ENCODE measurements at places on chromosomes 11 and 22.

- DNase-seq = no peak
Measured at GRCh38 chr22:32618441-32619140, 144.0 kb downstream of the FBXO7 start.

GRCh38 chr22:30308518-30309230 is 18.1 kb downstream of the TBC1D10A start:
- DNase-seq = no peak

DNA sequence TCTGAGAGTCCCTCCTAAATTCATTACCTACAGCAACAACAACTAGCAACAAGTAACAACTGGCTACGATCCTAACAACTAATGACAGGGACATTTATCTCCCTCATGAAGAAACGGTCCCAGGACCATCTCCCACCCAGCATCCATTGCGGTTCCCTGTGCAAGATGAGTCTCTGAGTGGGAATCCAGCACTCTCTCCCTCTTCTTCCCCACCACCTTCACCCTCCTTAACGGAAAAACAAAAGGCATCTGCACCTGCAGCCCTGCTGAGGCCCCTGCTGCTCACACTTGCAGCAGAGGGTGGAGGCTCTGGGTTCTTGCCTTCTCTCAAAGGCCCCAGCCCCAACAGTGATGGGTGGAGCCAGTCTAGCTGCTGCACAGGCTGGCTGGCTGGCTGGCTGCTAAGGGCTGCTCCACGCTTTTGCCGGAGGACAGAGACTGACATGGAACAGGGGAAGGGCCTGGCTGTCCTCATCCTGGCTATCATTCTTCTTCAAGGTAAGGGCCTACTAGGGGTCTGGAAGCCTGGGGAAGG is at the start of gene CD3G:
CD3G (plus strand) TSS at position 364 of the 535 bp plus-strand sequence; CDS start at position 444, 80 bp downstream.
- no peak for DNase-seq

- no peak for DNase-seq
Measured at GRCh38 chr11:119472856-119473222, 49.9 kb upstream of the THY1 start.

DNA sequence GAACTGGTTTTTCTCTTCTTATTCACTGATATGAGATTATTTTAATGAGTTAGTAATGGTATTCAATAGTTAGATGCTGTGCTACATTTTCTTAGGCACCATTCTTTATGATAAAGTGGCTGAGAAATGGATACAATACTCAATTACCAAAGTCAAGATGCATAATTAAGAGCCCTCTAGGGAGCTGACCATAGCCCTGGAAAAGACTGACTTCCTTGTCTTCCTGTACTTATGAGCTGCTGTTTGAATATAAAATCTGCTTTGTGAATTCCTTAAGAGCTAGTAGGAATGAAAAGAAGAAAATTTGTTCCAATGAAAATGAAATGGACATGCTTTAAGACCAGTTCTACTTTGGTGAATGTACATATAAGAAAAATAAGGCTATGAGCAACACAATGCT is 452.3 kb downstream of the KCNA4 start:
- DNase-seq = no peak

DNA sequence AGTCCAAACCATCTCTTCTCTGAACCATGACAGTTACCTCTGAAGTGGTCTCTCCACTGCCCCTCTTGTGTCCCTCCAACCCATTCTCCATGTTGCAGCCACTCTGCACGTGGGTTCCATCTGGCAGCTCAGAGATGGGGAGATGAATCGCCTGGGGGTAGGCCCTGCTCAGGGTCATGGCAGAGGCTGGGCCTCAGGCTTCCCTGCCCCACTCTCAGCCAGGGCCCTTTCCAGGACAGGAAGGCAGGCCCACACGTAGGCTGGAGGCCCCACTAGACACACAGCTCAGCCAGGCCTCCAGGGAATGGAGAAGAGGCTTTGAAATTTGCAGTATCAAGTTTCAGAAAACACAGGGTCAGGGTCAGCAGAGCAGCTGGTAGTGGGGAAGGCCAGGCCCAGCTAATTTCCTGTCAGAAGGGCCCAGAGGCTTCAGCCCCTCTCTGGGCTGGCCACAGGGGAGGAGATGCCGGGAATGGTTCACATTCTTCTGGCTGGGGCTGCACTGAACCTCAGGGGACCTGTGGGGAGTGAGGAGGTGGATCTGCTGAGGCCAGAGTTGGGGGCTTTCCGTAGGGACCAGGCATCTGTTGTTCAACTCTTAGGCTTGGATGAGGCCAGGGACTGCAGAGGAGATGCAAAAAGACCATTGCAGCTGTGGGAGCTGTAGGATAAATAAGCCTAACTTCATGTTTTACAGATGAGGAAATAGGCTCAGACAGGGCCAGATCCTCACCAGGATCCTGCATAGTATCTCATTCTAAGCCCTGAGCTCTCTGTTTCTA is 101.6 kb downstream of the SWAP70 start:
- DNase-seq = no peak

GRCh38 chr11:96986516-96986915 is 596.7 kb downstream of the JRKL start:
- no peak for DNase-seq

DNA sequence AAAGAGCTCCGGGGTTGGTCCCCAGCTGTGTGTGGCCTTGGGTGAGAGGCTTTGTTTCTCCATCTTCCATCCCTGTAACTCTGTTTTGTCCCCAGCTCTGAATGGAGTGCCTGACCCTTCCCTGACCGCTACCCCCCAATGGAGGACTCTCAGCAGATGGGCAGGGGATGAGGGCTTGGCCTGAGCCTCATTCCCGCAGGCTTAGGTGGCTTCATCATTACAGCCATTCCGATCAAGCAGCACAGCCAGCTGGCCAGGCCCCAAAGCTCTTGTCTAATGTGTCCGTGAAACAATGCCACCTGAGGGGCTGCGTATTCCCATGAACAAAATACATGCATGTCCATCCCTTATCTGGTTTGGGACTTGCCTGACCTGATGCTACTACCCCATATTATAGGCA is 3.9 kb upstream of the CDC42EP2 start:
- no peak for DNase-seq

- no peak for DNase-seq
Measured at GRCh38 chr22:40531951-40532900, 104.3 kb downstream of the MRTFA start.

- DNase-seq = no peak
Measured at GRCh38 chr11:78469896-78470295, 52.3 kb upstream of the GAB2 start.

- no peak for DNase-seq
Measured at GRCh38 chr11:68677432-68677831, 6.9 kb upstream of the GAL start.

DNA sequence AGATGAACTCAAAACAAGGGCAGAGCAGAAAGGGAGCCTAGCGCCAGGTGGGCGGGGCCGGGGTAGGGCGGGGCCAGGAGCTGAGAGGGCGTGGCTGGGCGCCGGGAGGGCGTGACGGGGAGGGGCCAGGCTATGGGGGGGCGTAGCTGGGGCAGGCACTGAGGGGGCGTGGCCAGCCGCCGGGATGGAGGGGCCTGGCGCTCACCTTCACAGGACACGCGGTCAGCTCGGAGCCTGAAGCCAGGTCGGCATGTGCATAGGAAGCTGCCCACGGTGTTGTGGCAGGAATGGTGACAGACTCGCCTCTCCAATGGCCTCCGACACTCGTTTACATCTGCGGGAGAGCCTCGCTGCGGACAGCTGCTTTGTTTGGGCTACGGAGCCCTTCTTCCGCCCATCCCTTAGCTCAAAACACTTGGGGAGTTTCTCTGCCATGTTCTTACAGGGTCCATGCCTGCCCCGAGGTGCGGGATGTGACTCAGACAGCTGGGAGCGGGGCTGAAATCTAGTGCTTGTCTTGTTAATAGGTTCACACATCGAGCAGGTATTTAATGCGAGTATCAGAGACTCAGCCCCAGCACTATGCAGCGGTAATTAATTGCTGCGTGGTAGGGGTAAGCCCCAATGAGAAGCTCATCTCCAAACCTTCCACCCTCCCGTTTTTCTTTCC is 13.4 kb downstream of the VWCE start:
- peak; percentile 27 for DNase-seq

DNA sequence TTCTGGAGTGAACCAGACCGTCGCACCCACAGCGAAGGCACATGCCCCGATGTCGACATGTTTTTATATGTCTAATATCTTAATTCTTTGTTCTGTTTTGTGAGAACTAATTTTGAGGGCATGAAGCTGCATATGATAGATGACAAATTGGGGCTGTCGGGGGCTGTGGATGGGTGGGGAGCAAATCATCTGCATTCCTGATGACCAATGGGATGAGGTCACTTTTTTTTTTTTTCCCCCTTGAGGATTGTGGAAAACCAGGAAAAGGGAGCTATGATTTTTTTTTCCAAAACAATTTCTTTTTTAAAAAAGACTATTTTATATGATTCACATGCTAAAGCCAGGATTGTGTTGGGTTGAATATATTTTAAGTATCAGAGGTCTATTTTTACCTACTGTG is 49.2 kb upstream of the OR4B1 start:
- DNase-seq = no peak

Data from caudate nucleus (tissue), 63 donors.